ENCODE measurements at places on chromosomes 11 and 22.

GRCh38 chr11:62458212-62459002 lies 39.6 kb downstream of the SCGB1A1 start:
- no peak for DNase-seq

DNA sequence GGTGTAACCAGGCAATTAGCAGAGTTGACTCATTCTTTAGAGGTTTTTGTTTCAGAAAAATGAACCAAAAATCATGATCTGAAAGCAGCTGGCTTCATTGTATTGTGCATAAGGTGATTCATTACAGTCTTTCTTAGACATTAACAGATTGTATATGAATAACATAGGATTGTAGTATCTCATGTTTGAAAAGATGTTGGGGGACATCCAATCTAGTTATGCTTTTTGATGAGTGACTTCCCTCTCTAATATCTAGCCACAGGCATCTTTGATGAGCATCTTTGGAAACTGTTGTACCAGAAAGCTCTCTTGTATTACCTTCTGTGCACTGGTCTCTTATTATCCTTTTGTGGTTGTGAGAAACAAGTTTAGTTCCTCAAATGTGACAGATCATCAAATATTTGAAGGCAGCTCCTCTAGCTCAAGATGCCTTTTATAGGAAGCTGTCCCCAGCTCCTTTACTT lies 8.3 kb downstream of the GRK3 start:
- no peak for DNase-seq

GRCh38 chr11:68822546-68822945 lies 19.2 kb downstream of the CPT1A start:
- no peak for DNase-seq

GRCh38 chr11:62353841-62354240 lies 16.6 kb downstream of the ASRGL1 start:
- no peak for DNase-seq

GRCh38 chr11:65793144-65793581 lies 6.3 kb downstream of the OVOL1 start:
- no peak for DNase-seq

GRCh38 chr11:69969890-69970784 lies 108.0 kb upstream of the ANO1 start:
- no peak for DNase-seq

DNA sequence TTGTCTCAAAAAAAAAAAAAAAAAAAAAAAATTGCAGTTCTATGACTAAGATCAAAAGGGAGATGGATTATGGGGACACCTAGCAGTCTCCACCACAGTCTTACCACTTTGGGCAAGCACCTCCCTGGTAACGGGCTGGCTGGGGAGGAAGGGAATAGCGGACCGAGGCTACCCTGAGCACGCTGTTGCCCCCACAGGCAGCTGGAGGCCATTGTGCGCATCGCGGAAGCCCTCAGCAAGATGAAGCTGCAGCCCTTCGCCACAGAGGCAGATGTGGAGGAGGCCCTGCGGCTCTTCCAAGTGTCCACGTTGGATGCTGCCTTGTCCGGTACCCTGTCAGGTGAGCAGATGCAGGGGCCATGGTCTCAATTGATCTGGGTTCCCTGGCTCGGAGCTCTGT lies 21.2 kb downstream of the MCM5 start:
- no peak for DNase-seq

- no peak for DNase-seq
Observed at GRCh38 chr11:57815877-57816276, 54.3 kb downstream of the CTNND1 start.

DNA sequence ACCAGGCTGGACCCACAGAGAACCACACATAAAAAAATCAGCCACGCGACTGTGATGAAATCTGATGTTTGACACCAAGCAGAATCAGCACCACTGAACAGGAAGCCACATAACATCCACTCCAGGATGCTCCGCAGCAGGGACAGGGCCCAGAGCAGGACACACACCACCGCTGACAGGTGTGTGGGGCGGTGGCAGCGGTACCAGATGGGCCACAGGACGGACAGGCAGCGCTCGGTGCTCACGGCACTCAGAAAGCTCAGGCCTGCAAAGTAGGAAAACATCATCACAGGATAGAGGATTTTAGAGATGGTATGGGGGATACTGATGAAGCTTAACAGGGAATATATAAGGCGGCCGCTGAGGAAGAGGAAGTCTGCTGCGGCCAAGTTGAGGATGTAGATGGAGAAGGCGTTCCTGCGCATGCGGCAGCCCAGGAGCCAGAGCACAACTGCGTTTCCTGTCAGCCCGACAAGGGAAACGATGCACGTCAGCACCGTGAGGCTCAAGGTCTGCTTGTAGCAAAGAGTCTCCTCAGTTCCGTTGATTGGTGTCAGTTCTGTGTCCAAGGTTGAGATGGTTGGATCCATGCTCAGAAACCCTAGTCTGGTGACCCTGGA lies 4.9 kb downstream of the MRGPRX1 start:
- no peak for DNase-seq
